Stimulated activated CD4-positive, alpha-beta T cell treated with anti-CD3 and anti-CD28 coated beads, TNF-alpha, amount 100 ng/mL, for 4 hours (primary cell): ENCODE measurements at places on chromosomes 4 and X.

- DNase-seq = no peak
Measured at GRCh38 chr4:44646151-44646550, 5.3 kb downstream of the YIPF7 start.

GRCh38 chr4:17385403-17385802 is 126.5 kb downstream of the QDPR start:
- no peak for DNase-seq

DNA sequence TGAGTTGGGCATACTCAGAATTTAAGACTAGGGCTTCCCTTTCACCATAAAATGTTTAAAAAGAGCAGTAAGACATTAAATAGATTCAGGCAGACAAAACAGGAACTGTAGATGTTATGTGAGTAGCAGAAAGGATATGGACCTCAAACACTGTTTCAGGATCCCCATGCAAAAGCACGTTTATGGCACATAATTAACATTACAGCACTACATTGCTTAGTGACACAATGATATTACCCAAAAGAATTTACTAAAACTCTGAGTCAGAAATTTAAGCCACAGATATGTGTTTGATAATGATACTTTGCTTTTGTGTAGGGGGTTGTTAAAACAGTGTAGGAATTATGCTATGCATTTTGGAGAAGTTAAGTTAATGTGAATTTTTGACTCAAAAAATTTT is 266.3 kb downstream of the PDGFC start:
- DNase-seq = no peak

GRCh38 chr4:81512757-81513501 is 41.2 kb upstream of the RASGEF1B start:
- DNase-seq = no peak

GRCh38 chr4:71406459-71406963 is 67.7 kb downstream of the SLC4A4 start:
- no peak for DNase-seq
